ENCODE measurements at places on chromosomes 7 and 10.

DNA sequence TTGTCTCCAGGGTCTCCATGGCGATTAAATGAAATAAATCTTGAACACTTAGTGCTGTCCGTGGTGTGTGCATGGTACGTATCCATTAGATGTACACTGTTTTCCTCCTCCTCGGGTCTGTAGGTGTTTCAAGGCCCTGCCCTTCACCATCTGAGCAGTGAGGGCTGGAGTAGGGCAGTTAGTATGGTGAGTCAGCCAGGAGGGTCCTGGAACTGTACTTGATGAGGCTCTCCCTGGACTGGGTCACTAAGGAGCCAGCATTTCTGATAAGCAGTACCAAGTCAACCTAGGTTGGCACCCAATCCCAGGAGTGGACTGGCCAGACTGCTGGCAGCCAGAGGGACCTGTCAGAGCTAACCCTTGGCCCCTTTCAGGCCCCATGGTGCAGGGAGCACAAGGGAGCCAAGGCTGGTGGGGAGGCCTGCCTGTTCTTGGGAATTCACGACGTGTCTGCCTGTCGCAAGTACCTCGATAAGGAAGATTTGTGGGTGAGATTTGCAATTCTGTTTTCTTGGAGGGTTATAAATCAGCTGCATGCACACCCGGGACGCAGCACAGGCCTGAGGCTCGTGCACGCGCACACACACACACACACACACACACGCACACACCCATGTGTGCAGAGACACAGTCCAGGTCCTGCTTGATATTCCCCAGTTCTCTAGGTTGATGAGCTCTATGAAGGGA is 114.2 kb downstream of the ZMIZ1 start:
- no peak for DNase-seq

DNA sequence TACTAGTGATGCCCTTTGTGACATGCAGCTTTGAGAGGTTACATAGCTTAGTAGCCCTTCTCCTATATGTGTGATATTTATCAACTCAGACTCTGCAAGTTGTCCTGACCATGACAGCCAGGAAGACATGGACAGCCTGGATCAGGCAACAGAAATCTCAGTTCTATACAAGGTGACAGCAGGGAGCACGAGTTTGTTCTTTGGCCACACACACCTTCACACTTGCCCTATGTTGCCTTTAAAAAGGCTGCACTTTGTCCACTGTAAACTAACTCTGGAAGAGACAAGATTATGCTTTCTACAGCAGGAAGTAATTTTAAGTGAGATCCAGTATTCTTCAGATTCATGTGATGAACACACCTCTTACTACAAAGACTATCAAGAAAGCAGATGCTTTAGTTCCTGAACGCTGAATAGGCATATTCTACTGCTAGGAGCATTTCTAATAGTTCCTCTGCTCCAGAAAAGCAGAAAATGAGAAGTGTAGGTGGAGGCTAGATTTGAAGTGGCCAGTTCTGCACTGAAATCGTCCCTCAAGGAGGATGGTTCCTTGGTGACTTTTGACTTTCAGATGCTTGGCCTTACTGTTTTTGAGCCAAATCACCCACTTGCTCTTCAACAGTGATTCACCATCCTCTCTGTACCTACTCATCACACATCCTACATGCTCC is 239.2 kb downstream of the COBL start:
- DNase-seq = no peak

DNA sequence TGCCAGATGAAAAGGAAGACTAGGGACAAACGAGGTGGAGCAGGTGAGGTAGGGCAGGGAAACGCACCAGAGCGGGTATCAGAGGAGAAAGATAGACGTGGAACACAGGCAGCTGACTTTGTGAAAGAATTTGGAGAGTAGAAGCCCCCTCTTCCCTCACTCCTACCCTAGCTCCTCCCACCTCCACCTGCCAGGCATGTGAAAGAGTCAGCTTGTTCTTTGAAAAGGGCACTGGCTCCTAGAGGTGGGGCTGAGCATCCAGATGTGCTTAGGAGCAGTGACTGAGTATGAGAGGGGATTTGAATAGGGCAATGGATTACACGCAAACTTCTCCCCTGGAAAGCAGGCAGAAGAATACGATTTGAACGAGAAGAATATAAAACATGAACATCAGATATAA is 174.2 kb upstream of the INHBA start:
- no peak for DNase-seq

- no peak for DNase-seq
These were observed 237.2 kb downstream of the TCF7L2 start for GRCh38 chr10:113187063-113187777.

- DNase-seq = no peak
These were observed 182.8 kb downstream of the MAD1L1 start for GRCh38 chr7:2049782-2050510.
